NCI-H1436 treated with DMSO at 0.1 percent for 48 hours (cell line): ENCODE measurements at places on chromosomes 7 and 10.

DNA sequence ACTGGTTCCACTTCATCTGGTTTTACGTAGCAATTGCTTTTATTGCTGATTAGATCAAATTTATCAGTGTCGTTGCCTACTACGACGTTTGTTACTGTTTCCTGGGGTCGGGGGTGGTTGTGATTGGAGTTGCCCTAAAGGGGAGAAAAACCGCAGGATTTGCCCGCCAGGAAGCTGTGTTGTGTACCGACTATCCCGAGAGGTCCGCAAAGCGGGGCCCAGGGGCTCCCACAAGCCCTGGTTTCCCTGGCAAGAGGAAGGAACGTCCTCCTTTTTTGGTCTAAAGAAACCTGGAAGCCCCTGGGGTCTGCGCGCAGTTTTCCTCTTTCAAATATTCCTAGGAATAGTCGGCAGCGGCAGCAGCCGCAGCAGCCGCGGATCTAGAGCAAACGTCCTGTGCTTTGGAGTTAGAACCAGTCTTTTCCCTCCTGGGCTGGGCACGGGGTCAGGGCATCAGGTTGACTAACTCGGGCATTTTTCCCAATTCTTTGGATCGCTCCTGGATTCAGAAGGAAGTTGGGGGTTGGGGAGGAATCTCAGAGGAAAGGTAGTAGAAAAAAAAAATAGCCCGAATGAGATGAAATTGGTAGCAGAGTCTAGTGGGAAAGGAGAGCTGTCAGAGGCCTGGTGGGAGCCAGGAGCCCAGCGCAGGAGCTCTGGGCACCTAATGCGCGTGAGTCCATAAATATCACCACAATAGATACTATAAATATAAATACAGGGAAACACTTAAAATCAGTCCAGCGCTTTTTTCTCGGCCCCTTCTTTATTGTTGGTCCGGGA, 4.6 kb downstream of the VAX1 start:
- DNase-seq = no peak

GRCh38 chr7:84372712-84373111, 178.1 kb upstream of the SEMA3A start:
- no peak for DNase-seq

GRCh38 chr7:143885951-143886350, 16.0 kb downstream of the TCAF1 start:
- no peak for DNase-seq

- no peak for DNase-seq
These were observed 39.6 kb upstream of the CACNB2 start for GRCh38 chr10:18100669-18101068.

DNA sequence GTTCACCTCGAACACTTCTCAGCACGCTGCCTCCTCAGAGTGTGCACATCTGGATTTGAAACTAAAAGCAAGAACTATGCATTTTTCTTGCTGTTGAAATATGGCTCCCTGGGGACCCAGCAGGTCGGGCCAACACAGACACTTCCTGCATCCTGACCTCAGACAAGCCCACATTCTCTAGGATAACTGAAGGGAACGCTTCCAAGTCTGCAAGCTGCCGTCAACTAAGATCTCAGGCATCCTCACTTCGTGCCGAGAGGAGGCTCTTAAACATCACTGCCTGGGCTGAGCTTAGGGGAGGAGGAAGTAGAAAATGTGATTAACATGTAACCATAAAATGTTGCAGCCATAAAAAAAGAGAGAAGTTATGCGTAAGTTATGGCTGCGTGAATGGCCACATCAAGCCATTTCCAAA, 65.5 kb downstream of the PYROXD2 start:
- no peak for DNase-seq

- DNase-seq = no peak
These were observed 3.3 kb downstream of the EGR2 start for GRCh38 chr10:62812672-62813439.

DNA sequence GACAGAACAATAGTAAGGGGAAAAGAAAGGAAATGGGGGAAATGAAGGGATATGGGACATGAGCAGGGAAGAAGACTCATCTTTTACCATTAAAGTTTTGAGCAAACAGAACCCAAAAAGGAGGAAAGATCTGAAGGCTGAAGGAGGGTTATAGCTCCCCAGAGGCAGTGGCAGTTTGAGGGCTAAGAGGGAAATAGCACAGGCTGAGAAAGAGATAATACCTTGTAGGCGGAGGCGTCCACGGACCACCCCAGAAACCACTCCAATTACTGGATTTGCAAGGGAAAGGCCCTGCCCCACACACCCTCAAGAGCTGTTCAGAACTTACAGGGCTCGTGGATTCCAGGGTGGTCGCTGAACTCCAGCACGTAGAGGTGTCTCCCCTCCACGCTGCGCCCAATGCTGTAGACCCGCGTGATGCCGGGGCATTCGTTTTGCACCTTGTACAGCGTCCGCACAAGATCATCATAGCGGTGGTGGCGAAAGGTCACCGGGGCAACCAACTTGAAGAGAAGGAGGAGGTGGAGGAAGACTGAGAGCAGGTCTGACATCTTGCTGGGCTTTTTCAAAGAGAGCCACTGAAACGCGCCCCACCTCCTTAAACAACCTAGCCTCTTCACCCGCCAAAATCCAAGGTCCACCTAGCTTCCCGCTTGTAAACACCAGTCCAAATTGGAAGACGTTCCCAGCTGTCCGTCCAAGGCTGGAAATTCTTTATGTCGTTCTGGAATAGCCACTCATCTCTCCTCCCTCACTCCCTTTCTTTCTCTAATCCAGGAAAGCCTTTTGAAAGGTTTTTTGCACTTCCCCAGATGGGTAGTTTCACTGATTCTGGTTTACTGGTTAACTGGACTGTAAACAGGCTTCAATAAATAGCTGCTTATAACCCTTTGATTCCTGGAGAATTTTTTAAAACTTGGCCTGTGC, at the start of gene CPN1:
Gene CPN1, minus strand, starts transcription at position 795 of the 927 bp plus-strand sequence. Its CDS starts 244 bp downstream, at position 551.
- DNase-seq = no peak

DNA sequence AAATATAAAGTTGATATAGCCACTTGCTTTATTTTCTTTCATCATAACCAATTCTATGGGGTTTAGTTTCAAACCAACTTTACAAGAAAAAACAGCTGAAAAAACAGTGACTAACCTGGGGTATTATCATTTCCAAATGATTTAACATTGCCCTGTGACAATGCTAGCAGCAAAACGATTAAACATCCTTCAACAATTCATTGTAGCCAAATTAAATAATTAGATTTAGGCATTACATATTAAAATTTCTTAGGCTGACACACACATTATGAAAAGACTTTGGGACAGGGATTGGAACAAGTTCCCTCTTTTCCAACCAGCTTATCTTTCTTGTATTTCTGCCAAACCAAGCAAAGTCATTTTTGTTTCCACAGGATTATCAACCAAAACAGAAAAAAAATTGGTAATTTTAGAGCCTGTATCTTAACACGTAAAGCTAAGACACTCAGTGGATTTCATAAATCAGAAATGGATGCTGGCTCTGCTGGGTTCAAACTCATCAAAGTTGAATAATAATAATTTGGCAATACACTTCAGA, 84.0 kb downstream of the SEMA3D start:
- no peak for DNase-seq

DNA sequence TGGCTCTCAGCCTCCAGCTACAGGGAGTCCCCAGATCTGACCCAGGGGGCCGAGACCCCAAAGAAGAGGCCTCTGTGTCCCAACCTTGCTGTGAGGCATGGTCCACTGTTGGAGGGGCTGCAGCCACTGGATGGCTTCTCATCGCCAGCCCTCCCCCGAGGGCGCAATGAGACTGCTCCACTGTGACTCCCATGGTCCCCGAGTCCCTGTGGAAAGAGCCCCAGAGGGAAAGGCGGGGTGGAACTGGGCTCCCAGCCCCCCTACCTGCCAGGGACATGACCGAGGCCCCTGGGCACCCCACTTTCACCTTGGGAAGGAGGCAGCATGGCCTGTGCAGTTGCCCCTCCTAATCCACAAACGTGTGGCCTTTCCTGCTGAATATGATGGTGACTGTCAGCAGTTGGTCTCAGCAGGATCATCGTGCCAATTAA, 33.5 kb upstream of the RET start:
- DNase-seq = no peak

DNA sequence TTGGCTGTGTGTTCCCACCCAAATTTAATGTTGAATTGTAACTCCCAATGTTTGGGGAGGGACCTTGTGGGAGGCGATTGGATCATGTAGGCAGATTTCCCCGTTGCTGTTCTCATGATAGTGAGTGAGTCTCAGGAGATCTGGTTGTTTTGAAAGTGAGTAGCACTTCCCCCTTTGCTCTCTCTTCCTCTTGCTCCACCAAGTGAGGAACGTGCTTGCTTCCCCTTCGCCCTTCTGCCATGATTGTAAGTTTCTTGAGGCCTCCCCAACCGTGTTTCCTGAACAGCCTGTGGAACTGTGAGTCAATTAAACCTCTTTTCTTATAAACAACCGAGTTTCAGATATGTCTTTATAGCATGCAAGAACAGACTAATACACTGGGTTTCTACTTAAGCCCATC, 176.3 kb downstream of the CDK14 start:
- no peak for DNase-seq

DNA sequence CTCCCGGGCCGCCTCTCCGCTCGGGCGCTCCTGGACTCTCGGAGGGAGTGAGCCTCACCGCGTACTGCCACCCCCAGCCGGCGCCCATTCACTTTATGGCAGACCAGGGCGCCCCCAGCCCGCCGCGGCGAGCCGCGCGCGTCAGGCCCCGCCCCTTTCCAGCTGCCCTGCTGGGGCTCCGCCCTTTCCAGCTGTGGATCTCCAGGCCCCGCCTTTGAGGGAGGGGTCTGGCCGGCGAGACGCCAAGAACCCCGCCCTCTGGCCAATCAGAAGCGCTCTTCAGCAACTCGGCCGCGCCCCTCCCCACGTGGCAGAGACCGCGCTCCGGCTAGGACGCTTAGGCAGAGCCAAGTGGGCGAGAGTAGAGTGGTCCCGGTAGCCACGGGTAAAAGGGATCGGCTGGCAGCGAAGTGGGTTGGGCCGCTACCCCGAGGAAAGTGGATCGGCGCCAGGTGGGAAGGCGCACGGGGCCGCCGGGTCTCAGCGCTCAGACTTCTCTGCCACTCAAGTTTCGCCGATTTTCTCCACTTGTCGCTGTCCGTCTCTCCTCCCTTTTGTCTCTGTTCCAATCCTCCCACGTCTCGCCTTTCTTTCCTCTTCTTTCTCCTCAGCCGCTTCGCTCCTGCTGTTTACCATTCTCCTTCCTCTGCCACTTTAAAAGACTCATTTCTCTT, at the start of gene PITX3:
Gene PITX3, minus strand, starts transcription at position 69 of the 674 bp plus-strand sequence. CDS start 9,432 bp downstream, outside the sequence.
- peak; percentile 43 for DNase-seq

GRCh38 chr10:35442028-35442427, 105.7 kb downstream of the CCNY start:
- no peak for DNase-seq

DNA sequence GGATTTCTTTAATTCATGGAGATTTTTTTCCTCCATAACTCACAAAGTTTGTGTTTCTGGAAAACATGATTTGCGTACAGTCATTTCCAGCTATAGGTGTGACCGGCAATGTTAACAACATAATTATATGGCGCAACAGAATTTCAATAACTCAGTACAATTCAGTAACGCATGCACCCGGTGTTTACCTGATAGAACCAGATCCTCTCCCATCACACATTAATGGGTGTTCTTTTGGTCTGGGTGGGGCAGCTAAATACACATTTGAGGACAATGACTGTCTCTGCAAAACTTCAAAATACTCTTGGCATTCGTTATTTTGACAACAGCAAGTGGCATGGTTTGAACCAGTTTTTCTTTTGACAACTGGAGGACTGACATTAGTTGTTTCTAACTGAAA, 102.3 kb downstream of the KLF6 start:
- DNase-seq = no peak

DNA sequence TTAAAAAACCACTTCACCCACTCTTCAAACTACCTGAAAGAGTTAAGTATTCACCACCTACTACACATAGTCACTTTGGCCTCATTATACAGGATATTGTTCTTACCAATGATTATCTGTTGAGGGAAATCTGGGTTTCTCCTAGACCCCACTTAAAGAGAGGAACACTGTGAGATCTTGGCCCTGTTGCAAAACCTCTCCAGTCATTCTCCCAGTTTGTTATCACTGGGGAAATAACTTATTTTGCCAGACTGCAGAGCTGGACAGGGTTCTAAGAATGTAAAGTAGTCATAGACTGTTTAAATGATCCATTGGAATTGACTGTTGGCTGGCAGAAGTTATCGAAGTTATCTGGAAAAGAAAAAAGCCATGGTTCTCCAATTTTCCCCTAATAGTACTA, 143.8 kb downstream of the HGF start:
- DNase-seq = no peak

- no peak for DNase-seq
These were observed 156.8 kb downstream of the FRMD4A start for GRCh38 chr10:14173706-14174594.

GRCh38 chr7:84157171-84157570, 37.4 kb downstream of the SEMA3A start:
- DNase-seq = no peak

DNA sequence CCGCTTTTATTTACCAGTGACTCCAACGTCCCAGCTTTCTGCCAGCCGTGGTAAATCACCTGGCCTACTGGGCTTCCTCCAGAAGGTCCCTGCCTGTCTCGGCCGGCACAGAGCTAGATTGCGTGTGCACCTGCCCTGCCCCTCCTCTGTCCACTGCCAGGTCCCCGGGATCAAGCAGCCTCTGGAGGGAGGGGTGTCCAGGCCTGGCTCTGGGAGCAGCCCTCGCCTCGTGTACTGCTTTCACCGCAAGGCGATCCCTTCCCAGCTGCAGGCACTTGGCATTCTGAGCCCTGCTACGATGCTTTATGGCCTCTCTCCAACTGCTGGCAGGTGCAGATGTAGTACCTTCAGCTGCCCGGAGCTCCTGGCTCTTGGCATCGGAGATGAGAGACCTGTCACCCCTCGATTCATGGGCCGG, 7.4 kb downstream of the SLC29A3 start:
- DNase-seq = no peak

DNA sequence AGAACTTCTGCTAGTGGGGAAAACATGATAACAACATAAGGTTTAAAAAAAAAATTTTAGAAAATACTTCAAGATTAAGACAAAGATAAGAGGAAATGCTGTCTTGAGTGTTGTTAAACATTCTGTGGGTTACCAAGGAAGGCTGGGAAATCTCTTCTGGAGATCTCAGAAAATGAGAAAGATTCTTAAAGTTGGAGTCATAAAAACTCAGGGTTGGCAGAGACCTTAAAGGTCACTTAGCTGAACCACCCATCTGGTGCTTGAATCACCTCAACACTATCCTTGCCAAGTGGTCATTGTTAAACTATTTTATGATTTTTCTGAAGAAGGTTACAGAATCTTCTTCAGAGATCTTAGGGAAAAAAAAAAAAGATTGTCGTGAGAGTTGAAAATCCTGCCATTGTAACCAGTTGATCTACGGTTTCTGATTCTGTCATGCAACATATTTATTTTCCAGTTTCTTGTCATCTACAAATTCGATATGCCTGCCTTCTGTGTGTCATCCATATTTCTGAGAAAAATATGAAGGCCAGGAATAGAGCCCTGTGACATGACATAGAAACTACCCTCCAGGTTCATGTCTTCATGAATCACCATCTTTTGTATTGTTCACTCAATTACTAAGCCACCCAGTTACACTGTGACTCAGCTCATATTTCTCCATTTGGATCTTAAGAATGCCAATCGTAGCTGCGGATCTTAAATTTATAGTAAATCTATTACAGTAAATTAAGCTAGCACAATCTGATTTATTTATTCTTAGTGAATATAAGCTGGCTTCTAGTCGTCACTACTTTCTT, 179.2 kb downstream of the ST7 start:
- DNase-seq = no peak

GRCh38 chr10:17199351-17199804, 2.1 kb downstream of the TRDMT1 start:
- DNase-seq = no peak
